Nephron progenitor cell (in vitro differentiated cells): ENCODE measurements at places on chromosomes 2 and 18.
A peak's percentile ranks its signal among the peaks of the same experiment; 100 is the strongest.

GRCh38 chr2:219521066-219521880, 7.0 kb downstream of the ASIC4 start:
- DNase-seq, result peak; percentile 63

DNA sequence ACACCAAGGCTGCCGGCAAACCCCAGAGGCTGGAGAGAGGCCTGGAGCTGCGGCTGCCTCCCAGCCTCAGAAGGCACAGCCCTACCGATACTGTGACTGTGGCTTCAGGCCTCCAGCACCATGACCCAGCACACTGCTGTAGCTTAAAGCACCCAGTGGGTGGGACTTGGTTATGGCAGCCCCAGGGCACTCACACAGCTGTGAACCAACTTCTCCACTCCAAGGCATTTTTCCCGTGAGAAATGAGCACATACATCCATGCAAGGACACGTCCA, 199.5 kb downstream of the NDUFA10 start:
- DNase-seq, result no peak

DNA sequence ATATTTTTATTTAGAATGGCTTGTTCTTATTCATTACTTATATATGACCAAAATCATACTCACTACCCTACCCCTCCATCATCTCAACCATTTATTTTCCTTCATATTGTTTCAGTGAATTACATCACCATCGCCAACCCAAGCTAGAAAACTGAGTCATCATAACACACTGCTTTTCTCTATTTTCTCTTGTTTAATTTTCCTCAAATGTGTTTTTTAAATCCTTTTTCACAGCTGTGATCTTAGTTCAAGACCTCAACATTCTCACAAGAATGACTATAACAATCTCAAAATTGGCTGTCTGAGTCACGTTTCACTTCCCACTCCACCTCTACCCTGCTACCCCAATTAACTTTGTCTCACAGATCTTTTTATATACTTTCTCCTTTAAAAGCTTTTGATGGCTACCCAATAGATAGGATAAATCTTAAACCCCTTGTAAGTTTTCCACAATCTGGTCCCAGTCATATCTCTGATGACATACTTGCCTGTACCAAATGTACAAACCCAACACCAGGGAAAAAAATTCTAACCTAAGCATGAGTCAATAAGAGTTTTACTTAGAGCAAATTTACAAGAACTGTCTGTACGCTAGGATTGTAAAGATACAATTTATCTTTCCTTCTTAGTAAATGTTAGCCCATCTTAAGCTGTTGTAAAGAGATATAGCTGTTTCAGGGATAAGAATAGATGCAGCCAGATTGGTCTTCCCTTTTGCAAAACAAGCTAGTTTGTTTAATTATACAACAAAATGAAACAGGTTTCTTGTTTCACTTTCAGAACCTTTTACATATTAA, 635.1 kb upstream of the SLC39A10 start:
- no peak for DNase-seq

DNA sequence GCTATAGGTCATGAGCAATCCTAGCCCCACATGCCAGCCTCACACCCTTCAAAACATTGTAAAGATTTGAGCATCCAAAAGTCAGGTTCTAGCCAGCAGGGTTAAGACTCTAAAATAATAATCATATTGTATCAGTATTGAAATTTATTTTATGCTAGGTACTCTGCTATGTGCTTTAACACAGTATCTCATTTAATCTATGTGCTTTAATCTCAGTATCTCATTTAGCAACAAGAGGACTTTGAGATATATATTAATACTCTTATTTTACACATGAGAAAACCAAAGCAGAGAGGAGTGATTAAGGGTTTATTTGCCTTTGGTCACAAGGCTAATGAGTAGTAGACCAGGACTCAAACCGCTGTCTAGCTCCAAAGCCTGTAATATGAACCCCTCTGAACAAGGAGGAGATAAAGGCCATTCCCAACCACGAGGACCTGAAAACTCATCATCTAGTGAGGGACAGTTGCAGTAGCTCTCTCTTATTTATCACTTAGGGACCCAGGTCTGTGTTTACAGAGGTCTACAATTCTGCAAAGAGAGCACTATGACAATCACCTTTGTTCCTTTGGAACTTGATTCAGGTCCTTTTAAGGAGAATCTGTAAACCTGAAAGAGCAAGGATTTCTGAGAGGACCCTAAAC, 116.5 kb upstream of the SERTAD2 start:
- no peak for DNase-seq

DNA sequence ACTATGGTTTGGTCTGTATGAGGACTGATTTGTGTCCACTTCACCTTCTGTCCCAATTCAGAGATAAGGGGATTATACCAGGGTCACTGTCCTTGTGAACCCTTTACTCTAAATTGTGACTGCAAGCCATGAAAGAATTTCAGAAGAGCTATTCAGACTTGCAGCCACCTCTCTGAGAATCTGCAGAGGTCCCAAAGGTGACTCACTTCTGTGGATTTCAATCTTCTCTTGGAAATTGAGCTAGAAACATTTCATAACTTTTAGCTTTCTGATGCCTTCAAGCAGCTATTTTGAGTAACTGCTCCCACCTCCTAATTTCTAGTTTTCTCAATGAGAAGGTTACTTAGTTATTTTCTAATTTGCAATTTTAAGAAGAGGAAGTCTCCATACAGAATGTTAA, 1242.4 kb upstream of the ACVR2A start:
- DNase-seq, result no peak

GRCh38 chr2:10819714-10820314, 7.2 kb upstream of the PDIA6 start:
- DNase-seq, result no peak
